ENCODE measurements at places on chromosomes 3 and 15. TPM values are rescaled to one million over a fixed set of nuclear protein-coding genes. Genes with fewer than 3 reads are reported as not detected.

DNA sequence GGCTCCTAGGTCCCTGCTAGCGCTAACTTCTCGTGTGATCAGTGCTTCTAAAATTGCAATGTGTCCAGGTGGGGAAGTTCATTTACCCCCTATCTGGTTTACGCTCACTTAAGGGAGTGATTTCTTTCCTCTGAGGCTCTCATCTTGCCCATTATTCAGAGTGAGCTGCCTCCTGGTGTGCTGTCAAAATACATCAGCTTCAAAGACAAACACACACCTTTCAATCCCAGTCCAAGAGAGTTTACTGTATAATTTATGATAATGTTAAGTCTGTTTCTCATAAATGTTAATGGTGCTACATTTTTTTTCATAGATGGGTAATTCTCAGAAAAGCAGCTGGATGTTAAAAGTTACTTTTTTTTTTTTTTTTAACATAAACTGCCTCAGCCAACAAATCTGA, 112.3 kb downstream of the RORA start:
- DNase-seq = no peak

- DNase-seq = peak; percentile 50
Observed at GRCh38 chr3:123755085-123755484, 129.0 kb downstream of the MYLK start.

DNA sequence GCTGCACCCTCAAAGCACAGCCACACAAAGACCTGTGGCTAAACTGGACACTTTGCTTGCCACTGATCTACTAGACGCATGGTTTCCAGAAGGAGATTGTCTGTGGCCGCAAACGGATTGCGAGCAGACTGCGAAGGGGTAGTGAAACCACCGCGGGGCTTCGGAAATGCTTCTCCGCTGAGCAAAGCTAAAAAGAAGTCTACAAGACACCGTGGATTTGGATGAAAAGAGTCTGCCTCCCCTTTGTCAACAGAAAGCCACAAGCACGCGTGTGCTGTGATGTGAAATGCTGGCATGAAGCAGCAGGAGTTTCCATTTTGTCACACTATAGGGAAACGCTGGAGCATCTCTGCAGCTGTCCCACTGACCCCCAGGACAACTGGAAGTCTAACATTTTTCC, 63.0 kb downstream of the TMEM44 start:
- DNase-seq = no peak

- no peak for DNase-seq
Observed at GRCh38 chr15:74783072-74783807, 1.4 kb downstream of the CSK start.

- no peak for DNase-seq
Observed at GRCh38 chr15:69697916-69698315, 245.3 kb downstream of the RPLP1 start.

DNA sequence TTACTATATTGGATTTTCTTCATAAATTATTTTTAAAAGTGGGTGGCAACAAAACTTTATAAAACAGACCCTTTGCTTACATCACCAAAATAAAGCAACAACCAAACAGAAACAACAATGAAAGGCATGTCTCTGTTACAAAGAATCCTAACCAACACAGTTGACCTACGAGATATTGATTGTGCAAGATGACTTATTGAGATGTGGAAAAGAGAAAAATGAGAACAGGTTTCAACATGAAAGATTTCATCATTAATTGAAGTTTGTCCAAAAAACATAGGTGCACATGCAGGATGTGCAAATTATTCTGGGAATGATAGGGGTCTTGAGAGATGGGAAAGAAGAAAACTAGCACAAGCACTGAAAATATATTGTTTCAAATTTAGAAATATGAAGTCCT, 9.0 kb downstream of the GMNC start:
- DNase-seq = no peak

- DNase-seq = no peak
Observed at GRCh38 chr3:141485641-141486495, 959 bp upstream of the RASA2 start.

DNA sequence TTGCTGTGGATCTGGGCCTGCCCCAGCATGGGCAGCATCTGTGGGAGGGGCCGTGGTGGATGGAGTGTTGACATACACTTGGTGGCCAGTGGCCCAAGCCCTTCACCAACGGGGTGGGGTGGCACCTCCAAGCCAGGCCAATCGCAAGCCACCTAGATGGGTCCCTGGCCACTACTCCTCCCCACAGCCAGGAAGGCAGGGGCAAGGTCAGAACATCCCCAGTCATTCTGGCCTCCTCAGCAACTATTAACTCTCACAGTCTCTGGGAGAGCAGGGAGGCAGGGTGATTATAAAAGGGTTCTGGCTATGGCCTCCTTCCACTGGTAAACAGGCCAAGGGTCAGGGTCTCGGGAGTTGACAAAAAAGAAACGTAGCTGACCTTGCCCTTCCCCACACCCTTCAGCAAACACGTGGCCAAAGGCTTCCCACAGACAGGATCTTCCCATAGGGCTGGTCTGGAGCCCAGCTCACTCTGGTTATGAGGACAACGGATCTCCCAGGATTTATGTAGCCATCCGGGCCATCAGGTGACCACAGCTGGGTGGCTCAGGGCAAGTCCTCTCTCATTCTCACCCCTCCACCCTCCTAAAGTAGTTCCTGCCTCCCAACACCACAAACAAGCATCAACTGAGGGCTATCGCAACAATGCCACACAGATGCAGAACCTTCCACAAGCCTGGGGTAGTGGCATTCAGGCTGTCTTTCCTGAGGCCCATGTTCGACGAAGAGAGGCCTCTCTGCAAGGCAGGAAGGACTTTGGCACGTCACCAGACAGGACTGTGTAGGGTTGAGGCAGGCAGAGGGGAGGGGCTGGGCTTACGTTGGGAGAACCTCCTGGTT, 18.9 kb downstream of the TLE3 start:
- no peak for DNase-seq

The TRPM1 gene
- 18.3 TPM for total RNA-seq

The PARP15 gene
- total RNA-seq = 0.38 TPM

The PXYLP1 gene
- 14.5 TPM for total RNA-seq

The FAM3D gene
- total RNA-seq = 3.8 TPM

The LRRIQ4 gene
- total RNA-seq = not detected
